Activated naive CD8-positive, alpha-beta T cell treated with anti-CD3 and anti-CD28 coated beads for 36 hours (primary cell): ENCODE measurements at places on chromosomes 16 and 17. TPM values are rescaled to one million over a fixed set of nuclear protein-coding genes. Genes with fewer than 3 reads are reported as not detected.

DNA sequence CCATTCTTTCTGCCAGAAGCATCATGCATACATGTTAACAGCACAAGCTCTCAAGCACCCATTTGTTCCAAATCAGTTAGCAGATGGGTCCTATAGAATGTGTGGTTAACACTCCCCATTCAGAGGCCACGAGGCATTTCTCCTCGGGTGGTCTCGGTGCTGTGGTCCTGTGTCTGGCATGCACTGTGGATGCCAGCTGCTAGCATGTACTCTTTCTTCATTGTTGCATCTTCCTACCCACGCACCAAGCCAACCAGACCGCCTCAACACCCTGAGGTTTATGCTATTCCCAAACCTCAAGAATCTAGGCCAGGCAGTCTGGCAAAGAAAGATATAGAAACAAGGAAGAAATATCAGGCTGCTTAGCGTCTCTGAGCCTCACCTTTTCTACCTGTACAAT lies 27.8 kb upstream of the MRTFB start:
- no peak for DNase-seq

Gene NLRC3
- 12.3 TPM for total RNA-seq

DNA sequence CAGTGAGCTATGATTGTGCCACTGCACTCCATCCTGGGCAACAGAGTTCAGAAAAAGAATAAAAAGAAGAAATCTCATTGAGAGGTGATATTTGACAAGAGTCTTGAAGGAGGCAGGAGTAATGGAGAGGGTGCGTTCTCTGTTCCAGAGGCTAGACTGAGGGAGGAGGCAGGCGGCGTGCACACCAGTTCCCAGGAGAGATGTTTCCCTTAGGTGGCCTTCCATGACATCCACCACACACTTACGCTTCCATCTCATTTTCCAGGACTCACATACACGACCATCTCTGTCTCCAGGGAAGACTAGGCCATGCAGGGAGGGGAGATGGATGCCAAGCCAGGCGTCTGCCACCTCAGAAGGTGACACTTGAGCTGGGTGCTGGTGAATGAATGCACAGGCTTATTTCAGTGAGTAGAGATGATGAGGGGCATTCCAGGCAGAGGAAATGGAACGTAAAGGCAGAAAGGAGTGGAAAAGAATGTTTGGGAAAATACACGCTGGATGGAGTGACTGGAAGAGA lies 25.3 kb upstream of the N4BP1 start:
- DNase-seq = no peak

DNA sequence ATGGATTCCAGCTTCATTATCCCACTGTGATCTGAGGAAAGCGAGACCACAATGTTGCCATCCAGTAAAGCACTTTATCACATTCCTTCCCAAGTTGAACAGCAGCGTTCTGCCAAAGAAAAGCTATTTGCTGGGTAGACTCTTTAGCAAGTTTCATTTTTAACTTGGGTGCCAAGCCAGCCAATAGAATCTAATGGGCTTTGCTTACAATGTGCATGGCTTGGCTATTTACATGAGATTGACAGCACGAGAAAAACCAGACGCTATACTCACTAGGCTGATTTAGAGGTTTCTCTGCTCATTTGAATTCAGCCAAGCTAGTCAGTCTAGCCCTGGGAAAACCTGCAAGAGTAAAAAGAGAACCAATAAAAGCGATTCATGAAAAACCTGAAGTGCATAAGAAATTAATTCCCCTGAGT lies 108.9 kb downstream of the CDH13 start:
- DNase-seq = no peak

Gene UMOD
- not detected for total RNA-seq

DNA sequence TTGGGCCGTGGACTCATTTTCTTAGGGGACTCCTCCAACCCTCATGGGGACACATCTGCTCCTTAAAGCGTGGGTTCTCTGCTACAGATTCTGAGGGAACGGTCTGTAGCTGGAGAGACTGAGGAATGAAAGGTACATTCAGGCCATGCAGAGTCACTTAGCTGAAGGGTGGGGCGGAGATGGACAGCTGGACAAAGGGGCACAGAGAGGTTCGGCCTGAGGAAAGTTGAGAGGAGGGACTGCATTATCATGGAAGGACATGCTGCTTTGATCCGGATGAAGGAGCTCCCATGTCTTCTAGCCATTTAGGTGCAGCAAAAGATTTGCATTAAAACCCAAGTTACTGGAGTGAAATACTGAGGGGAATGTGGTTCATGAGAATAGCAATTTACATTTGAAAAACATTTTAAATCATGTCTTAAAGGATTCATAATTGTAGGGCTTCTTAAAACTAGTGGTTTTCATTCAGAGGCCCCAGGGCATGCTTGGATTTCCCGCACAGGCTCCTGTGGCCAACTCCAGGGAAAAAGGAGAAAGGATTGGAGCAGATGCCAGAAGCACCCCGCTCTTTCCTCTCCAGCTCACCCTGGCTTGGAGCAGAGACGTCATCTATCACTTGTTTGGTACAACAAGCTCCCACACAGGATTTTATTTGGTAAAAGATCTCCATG lies 54.2 kb downstream of the CDRT4 start:
- DNase-seq = no peak
